ENCODE measurements at places on chromosomes 16 and 17.

- no peak for DNase-seq
Observed at GRCh38 chr17:74740641-74741387, 3.8 kb downstream of the RAB37 start.

GRCh38 chr17:63646488-63646806, 24.2 kb downstream of the MAP3K3 start:
- no peak for DNase-seq

DNA sequence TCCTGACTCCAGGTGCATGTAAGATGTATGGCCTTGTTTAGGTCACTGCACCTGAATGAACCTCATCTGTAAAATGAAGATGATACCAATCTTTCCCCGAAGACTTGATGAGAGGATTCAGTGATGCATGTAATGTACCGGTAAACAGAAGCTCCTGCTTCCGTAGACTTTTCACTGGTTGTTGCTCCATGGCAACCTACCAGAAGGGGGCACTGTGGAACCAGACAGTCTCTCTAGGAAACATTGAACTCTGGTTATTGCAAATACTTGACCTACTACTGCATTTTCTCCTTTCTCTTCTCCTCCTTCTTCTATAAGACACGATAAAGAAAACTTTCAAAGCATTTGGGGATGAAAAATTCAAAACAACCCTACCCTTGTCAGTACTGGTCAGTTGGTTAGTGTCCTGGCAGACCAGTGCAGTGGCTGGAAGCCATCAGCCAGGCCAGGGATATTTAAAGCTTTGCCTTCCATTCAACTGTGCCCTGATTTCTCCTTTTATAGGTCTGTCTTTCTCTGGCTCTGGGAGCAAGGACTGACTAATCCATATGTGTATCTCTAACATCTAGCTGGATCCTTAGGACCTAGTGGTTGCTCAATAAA, 667.4 kb upstream of the SALL1 start:
- peak; percentile 48 for DNase-seq

- no peak for DNase-seq
Observed at GRCh38 chr17:12768255-12768654, 21.0 kb upstream of the ARHGAP44 start.

DNA sequence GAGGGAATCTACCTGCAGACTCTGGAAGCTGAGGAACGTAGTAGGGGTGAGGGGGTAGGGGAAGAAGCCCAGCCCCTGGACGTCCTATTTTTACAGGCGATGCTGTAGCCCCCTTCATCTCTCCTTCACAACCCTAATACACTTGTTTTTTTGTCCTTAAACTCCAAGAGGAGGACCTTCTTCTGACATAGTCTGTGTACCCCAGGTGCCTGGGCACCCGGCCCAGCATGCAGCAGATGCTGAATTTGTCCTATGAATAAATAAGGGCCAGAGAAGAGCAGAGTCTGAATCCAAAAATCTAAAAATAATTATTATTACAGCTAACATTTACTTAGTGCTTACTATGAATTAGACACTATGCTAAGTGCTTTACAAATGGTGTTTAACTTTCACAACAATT, 5.1 kb downstream of the KIF18B start:
- no peak for DNase-seq

Data from small intestine (tissue), 16 donors.